ENCODE measurements at places on chromosomes 3 and 15. TPM values are rescaled to one million over a fixed set of nuclear protein-coding genes. Genes with fewer than 3 reads are reported as not detected.

GRCh38 chr3:159030138-159030670 is 228.3 kb downstream of the MFSD1 start:
- no peaks in the 10 kb centered on the region for H3K27me3 ChIP-seq
- no peaks in the 10 kb centered on the region for H3K36me3 ChIP-seq
- H3K27ac ChIP-seq, result no peak overlapping the region
- H3K4me3 ChIP-seq, result no peak overlapping the region
- H3K4me1 ChIP-seq, result no peaks in the 10 kb centered on the region
- DNase-seq, result no peak

- peaks cover 17% of the 10 kb centered on the region for H3K36me3 ChIP-seq
- no peak for DNase-seq
- H3K4me1 ChIP-seq, result peaks cover 23% of the 10 kb centered on the region
- no peak overlapping the region for H3K4me3 ChIP-seq
- no peaks in the 10 kb centered on the region for H3K27me3 ChIP-seq
These were observed 6.3 kb downstream of the CCPG1 start for GRCh38 chr15:55401786-55402246.

DNA sequence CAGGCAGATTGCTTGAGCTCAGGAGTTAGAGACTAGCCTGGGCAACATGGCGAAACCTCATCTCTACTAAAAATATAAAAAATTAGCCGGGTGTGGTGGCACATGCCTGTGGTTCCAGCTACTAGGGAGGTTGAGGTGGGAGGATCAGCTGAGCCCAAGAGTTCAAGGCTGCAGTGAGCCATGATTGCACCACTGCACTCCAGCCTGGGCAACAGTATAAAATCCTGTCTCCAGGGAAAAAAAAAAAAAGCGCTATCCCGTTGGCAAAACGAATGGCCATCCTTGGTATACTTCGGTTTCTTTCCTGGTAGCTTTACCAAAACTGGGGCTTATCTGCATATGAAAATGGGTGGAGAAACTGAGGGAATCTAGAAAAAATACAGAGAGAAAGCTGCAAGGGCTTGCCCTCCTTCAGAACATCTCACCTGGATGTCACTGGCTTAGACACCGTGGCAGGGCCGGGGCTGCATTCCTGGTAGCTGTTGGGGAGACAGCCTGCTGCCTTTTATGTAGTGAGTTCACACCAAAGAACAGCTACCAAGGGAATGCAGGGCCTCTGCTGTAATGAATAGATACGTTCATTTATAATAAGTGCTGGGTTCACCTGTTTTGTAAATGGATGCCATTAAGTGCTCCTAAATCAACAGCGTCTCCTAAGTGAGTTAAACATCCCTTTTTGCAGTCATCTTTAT is 96.0 kb downstream of the IQSEC1 start:
- H3K36me3 ChIP-seq, result peaks cover 82% of the 10 kb centered on the region
- no peak overlapping the region for H3K4me3 ChIP-seq
- no peak for DNase-seq
- H3K27ac ChIP-seq, result peak overlapping the region; percentile 35

- H3K4me1 ChIP-seq, result peaks cover 83% of the 10 kb centered on the region
- peak overlapping the region; percentile 75 for H3K27ac ChIP-seq
- peaks cover 32% of the 10 kb centered on the region for H3K36me3 ChIP-seq
- DNase-seq, result no peak
These were observed 113.8 kb downstream of the MBNL1 start for GRCh38 chr3:152382312-152383135.

DNA sequence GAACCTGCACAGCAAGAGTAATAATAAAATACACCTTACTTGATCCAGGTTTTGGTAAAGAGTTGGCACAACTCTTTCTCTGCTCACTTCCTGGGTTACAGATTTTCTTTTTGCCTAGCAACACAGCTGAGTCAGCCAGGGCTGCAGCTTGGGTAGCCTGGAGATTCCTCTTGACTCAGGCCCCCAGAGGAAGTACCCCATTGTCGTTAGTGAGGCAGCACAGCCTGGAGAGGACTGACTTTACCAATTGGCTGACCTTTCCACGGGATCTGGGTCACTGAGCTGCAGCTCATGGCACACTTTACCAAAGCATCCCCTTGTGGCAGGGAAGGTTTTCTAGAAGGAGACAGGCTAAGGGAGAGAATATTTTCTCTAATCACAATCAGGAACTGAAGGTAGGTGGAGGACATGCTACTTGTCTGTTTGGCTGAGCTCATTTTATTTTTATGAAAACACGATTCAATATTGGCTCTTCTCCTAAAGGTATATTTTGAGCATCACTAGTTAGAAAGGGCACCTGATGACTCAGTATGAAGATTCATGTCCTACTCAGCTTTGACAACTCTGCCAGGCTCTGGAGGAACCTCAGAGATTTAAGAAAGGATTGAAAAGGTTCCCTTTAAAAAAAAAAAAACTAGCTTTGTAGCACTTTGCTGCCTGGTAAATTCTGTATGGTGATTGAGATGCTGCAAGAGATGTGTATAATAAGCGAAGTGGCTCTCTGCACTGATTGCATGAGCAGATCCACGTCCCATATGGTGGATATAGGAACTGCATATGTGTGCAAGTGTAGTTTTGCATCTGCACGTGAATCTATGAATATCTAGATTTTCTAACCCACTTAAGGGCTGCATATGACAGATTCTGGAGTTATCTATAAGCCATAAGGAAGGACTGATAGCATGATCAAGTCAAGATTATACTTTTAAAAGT is 124.8 kb downstream of the CHDH start:
- peaks cover 4% of the 10 kb centered on the region for H3K4me1 ChIP-seq
- no peaks in the 10 kb centered on the region for H3K36me3 ChIP-seq
- no peak overlapping the region for H3K4me3 ChIP-seq
- no peak overlapping the region for H3K27ac ChIP-seq

PAK2 gene
- total RNA-seq, result 87.1 TPM
